T-helper 9 cell (primary cell): ENCODE measurements at places on chromosomes 2 and 18.

DNA sequence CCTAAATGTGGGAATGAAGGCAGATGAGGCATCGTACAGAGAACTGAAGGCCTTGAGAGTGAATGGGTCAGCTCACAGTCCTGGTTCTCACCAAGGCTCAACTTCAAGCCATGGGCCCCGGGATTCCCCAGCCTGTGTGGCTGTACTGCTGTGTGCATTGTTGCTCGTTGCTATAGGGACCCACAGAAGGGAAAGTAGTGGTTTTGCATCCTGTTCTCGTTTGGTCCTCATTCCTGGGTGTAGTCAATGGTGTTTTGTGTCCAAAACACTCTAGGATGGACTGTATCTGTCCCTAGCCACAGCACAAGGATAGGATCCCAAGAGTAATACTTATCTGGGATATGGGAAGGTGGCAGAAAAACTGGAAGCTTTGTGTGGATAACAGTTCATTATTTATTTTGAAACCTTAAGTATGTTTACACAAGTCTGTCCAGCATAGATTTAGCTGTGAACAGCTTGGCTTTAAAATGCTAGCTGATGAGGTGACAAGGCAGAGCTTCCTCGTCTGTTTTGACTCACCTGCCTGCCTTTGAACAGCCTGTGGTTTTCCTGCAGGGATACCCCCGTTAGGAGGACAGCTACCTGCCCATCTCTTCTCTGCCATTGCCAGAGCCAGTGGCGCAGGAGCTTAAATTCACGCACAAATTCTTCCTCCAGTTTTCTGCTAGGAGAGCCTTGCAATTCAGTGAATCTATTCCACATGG, 85.0 kb downstream of the WDSUB1 start:
- peak; percentile 8 for DNase-seq

GRCh38 chr2:98777076-98777475, 46.1 kb upstream of the MGAT4A start:
- no peak for DNase-seq

DNA sequence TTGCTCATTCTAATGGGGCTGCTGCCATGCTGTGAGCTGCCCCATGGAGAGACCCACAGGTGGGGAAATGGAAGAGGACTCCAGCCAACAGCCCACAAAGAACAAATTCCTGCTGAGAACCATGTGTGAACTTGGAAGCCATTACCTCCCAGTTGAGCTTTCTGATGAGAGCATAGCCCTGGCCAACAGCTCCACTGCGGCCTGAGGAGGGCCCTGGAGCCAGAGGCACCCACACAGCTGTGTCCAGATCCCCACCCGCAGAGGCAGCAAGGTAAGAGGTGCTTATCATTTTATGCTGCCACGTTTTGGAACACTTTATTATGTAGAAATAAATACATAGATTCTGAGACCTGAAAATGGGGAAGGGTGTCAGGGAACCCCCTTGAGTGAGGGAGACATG, 44.2 kb upstream of the OTOS start:
- no peak for DNase-seq

DNA sequence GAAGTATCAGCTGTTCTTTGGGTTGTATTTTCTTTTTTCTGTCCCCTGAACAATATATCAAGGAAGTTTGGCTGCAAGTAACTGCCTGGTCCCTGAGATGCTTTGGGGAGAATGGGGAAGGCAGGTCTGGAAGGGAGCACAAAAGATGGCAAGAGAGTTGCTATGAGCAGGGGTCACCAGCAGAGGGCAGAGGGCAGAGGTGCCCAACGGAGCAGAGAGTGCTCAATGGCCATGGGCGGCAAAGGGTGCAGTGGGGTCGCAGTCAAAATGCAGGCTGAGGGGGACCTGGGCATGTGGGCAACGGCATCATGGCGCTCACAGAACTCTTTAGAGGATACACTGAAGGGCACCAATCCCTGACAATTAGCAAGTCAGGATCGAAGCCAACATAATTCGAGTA, 107.7 kb upstream of the ATP8B1 start:
- no peak for DNase-seq

GRCh38 chr2:140657657-140658056, 1473.2 kb downstream of the LRP1B start:
- no peak for DNase-seq

GRCh38 chr2:29196792-29197788, 81.9 kb downstream of the CLIP4 start:
- DNase-seq, result peak; percentile 71

- DNase-seq, result no peak
These were observed 5.3 kb downstream of the MAP4K3 start for GRCh38 chr2:39431592-39432316.

DNA sequence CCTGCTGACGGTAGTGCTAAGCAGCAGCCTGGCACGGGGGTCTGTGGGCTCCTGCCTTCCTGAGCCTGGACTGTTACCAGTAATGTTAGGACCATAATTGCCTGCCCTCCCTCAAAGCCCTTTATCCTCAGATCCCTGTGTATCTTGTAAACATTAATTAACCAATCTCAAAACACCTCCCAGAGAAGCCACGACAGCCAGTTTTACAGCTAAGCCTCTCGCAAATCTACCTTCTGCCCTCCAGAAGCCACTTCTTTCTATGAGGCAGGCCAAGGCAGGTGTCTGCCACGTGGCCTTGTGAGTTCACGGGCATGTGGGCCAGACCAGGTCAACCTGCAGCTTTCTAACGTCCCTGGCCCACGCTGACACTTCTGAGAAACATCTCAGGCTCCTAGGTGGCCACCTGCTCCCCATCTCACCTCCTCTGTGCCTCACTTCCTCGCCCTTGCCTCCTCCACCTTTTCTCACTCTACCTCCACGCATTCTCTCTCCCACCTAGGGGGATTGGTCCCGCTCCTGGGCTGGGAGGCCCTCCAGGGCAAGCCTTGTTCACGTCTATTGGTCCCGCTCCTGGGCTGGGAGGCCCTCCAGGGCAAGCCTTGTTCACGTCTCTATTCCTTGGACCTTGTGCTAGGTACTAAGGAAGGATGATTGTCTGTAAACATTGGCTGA, 64.3 kb downstream of the EDAR start:
- DNase-seq, result no peak

- no peak for DNase-seq
These were observed 54.3 kb downstream of the NOL10 start for GRCh38 chr2:10635430-10635829.

DNA sequence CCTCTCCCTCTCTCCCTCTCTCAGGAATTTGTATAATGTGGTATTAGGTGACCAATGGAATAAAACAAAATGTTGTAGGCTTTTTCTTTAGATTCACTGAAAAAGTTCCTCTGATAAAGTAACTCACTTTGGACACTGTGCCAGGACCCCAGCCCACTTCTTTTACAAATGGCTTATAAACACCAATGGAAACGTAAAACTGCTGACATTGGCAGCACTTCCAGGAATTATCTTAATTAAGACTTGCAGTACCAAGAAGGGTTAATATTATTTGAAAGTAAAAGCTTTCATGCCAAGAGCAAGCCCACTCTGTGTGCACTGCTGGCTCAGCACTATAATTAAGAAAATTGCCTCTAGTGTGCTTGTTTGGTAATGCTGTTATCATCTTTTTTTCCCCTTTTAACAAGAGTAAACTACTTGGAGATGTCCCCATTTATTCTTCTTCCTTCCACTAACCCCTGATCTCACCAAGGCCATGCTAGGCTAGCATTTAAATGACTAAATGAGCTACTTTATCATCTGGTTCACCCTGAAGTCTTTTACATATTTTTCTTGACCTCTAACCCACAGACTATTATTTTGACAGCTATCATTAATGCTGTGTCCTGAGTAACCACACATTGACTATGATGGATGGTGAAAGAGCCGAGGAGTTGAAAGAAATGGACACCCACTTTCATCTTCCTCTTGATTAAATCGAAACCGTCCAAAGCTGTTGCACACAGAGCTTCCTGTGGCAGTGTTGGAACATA, 232.2 kb upstream of the ETAA1 start:
- no peak for DNase-seq

GRCh38 chr2:15908371-15908770, 32.0 kb upstream of the MYCN start:
- DNase-seq, result no peak

- DNase-seq, result no peak
These were observed 66.1 kb upstream of the ID2 start for GRCh38 chr2:8615576-8616281.

DNA sequence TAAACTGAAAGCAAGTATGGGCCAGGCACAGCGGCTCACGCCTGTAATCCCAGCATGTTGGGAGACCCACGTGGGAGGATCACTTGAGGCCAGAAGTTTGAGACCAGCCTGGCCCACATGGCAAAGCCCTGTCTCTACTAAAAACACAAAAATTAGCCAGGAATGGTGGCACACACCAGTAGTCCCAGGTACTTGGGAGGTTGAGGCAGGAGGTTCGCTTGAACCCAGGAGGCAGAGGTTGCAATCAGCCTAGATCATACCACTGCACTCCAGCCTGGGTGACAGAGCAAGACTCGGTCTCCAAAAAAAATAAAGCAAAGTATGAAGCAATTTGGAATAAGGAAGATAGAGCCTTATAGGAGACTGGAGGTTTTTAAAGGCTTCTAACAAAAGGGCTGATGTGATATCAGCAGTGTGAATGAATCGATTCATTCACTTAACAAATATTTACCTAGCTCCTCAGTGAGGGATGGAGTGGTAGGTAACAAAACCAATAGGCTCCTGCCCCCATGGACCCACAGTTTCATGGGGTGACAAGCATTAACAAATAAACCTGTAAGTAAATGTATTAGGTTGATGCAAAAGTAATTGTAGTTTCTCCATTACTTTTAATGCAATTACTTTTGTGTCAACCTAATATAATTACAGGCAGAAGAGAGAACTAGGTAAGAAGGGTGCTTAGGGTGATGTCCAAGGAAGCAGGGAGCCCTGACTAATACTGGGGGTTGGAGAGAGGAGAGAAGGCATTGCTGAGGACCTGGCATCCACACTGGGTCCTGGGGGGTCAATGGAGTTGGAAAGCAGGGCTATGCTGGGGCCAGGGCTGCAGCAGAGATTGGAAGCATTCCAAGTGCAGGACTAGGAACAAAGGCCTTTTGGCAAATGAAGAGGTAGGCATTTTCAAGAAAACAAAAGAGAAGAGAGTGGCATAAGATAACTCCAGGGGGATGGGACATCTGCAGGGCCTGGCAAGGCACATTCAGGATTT, 195.4 kb upstream of the ARL4C start:
- DNase-seq, result no peak

DNA sequence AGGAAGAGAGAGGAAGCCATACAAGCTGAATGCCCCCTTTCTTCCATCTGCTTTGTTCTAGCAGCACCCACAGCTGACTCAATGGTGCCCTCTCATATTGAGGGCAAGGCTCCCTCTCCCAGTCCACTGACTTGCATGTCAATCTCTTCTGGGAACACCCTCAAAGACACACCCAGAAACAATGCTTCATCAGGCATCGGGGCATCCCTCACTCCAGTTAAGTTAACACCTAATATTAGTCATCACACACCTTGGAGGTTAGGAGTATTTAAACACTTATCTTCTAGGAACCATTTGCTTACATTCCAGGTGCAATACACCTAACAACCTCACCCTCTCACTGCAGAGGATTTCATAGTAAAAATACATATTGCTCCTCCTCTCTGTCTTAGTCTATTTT, 993.5 kb upstream of the DDX18 start:
- no peak for DNase-seq

- DNase-seq, result no peak
These were observed 241.8 kb downstream of the CPS1 start for GRCh38 chr2:210798180-210798579.

DNA sequence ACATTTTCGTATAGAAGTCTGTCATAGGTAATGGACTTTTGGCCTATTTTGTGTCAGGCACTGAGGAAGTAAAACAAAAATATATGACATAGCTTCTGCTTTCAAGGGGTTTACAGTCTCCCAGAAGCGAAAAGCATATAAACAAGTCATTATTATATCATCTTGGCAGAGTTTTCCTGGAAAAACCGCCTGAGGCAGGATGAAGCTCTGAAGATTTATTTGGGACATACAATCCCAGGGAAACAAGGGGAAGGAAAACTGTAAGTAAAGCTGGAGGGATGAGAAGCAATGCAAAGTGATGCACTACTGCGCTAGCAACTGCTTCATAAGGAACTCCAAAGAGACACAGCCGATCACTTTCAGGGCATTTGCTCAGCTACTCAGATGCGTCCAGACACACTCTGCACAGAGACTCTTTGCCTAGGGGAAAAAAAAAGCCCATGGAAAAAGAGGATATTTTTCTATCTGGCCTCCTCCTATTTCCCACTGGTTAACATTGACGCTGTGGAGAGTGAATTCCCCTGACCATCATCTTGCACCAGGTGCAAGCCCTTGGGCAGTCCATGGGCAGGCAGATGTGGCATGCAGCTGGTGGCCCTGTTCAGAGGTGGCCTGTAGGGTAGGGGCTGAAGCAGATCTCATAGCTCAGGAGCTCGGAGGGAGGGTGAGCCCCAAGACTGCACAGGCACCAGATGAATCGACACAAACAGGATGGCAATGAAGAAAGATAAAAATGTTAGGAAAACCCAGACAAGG, 158.1 kb downstream of the METTL4 start:
- DNase-seq, result no peak

GRCh38 chr2:161128885-161129284, 31.3 kb upstream of the TANK start:
- DNase-seq, result no peak

GRCh38 chr2:11305958-11306357, 38.5 kb downstream of the ROCK2 start:
- no peak for DNase-seq

DNA sequence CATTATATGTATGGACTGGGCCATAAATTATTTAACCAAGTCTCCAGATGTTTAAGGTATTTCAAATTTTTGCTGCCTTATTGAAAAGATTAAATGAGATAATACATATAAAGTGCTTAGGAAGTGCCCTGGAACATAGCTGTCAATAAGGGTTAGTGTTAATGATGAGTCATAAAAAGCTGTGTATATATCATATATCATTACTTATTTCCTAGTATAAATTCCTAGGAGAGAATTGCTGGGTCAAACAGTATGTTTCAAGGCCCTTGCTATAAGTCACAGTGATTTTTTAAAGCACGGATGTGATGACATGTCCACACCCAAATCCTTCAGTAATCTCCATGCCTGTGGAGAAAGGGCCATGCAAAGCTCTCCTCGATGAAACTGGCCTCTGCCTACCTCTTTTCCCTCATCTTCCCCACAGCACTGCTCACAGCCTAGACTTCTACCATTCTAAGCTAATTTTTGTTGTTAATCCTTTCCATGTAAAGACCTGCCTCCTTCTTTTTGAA, 8.5 kb downstream of the ZNF2 start:
- no peak for DNase-seq

- DNase-seq, result no peak
These were observed 1377.6 kb upstream of the PIK3C3 start for GRCh38 chr18:40577239-40577980.

DNA sequence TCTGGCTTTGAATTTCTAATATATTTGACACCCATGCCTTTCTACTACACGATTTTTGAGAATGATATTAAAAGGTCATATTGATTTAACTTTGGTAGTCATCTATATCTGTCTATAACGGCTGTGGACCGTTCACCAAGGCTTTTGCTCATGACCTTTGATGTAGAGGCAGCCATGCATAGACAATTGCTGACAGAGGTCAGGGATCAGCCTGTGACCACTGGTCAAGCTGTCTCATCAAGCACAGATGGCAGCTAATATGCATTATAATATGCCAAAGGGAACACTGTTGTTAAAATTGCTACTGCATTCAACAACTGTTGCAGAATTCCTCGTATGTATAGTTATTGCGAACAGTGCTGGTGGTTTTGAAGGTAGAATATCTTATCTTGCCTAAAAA, 323.9 kb upstream of the DSEL start:
- DNase-seq, result no peak
